ENCODE measurements at places on chromosomes 5 and 9. TPM values are rescaled to one million over a fixed set of nuclear protein-coding genes. Genes with fewer than 3 reads are reported as not detected.

- no peak for DNase-seq
These were observed 139.8 kb upstream of the SLC30A5 start for GRCh38 chr5:68953875-68954617.

DNA sequence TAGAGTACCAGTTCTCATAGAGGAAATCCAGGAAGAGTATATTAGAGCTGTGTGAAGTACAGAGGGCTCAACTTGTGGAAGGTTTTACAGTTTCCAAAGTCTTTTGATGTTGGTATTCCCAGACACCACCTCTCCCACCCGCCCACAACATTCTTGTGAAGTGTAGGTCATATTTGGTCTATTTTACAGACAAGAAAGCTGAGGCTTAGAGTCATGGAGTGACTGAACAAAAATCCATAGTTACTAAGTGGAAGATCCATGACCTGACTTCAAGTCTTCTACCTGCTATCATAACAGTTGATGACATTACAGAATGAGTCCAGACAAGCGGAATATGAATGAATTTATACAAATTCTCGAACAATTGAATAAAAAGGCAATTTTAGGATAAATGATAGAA, 187.1 kb upstream of the RPS23 start:
- no peak for DNase-seq

DNA sequence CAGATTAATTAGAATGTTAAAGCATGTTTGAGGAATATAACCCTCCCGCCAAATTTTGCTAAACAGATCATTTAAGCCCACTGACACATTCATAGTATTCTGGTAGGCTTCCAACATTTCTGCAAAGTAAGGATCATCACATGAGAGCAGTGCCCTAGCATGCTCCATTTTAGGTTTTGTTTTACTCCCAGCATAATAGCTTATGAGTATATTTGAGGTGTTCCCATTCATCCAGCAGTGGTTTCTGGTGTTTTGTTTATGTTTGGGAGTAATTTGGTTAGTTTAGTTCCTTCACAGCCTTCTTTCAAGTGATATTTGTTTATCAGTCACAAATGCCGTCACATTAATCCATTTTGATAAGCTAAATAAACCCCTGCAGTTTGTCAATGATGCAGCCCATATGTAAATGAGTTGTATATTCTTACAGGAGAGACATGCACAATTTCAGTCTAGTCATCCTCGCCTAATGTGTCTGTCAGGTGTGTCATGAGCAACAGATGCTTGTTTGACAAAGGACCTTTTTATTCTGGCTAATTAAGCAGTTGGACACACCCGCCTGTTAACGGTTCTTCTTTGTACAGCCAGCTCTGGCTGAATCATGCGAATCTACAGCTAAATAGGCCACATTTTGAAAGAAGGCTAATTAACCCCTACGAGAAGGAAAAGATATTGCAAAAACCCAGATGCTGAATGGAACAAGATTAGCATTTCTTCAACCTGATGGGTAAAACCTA, 124.4 kb downstream of the RFX3 start:
- no peak for DNase-seq

DNA sequence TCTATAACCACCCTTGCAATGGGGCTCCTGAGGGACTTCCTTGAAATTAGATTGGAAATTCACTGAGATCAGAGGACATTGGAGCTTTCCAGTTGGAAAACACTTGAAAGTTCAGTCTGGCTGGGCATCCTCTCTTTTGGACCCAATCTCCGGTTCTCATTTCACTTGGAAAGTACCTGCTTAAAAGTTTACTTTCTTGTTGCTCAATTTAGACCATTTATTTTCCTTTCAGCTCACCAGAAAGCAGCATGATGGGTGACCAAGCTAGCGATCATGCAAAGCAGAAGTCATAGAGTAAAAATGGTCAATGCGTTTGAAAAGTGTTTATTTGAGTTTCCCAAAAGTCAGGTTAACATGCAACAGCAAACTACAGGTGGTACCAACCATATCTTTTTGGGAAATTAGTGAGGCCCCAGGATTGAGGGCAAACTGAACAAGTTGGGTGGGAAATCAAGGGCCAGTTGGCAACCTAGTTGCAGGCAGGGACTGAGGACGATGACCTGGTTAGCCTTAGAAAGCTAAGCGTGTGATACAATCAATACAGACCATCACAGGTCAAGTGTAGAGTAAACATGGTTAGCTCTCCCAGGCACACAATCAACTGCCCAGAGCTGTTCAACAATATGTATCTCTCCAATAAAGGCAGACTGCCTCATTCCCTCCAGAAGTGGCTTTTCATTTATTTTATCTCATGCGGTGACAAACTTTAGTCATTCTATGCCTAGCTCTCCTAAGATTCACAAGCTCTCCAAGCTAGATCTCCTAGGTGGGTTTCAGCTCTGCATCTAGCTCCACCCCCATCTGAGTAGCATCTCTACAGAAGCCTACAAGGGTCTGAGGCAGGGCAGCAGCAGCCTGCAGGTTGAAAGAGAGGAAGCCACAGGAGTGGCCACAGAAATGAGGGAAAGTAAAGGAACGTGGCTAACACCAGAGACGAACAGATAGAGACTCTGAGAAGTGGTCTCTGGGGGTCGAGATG, 136.9 kb downstream of the UGCG start:
- DNase-seq = no peak

DNA sequence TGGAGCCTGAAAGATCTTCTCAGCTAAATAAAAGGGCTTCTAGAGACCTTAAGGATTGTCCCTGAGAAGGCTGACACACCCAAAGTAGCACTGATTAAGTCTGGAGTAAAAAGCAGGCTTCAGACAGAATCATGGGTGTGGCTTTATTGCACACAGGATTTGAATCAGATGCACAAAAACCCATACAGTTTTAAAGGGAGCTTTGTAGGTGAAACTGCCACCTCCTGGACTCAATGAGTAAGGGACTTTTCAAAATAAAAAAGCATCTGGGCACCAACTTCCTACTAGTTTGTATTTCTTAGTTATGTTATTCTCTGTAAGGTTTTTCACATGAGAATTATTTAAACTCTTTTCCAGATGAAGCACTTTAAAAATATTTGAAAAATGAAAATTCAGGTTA, 129.4 kb downstream of the EDIL3 start:
- DNase-seq = no peak

DNA sequence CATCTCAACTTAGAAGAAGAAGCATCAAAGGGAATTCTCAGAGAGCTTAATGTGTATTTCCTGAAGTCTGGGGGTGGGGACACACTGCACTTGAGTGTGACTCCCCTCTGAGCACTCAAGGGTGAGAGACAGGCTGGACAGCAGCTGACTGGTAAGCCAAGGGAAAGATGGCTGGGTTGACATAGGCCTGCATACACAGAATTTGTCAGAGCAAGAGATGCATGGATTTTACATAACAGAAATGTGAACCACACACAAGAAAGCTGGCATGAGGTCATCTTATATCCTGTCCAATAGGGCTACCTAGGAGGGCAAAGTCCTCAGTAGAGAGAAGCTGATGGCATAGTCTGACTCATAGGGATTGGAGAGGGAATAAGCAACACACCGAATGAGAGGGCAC, 114.3 kb upstream of the EPB41L4A start:
- DNase-seq = no peak

GRCh38 chr9:105148328-105149006, 96.0 kb upstream of the SLC44A1 start:
- DNase-seq = no peak

- DNase-seq = no peak
These were observed 150.4 kb upstream of the IER5L start for GRCh38 chr9:129328355-129329042.

- DNase-seq = no peak
These were observed 298.5 kb upstream of the CDH18 start for GRCh38 chr5:20286512-20286911.

DNA sequence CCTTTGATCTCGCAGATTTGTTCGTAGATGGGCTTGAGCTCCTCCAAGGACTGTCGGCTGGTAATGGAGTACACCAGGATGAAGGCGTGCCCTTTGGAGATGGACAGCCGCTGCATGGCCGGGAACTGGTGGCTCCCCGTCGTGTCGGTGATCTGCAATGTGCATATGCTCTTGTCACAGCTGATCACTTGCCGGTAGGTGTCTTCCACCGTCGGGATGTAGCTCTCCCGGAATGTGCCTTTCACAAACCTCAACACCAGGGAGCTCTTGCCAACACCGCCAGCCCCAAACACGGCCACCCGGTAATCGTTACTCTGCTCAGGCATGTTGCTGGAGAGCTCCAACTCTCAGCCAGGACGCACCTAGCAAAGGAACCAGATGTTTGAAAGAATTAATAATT, 29.1 kb downstream of the DIRAS2 start:
- no peak for DNase-seq

DNA sequence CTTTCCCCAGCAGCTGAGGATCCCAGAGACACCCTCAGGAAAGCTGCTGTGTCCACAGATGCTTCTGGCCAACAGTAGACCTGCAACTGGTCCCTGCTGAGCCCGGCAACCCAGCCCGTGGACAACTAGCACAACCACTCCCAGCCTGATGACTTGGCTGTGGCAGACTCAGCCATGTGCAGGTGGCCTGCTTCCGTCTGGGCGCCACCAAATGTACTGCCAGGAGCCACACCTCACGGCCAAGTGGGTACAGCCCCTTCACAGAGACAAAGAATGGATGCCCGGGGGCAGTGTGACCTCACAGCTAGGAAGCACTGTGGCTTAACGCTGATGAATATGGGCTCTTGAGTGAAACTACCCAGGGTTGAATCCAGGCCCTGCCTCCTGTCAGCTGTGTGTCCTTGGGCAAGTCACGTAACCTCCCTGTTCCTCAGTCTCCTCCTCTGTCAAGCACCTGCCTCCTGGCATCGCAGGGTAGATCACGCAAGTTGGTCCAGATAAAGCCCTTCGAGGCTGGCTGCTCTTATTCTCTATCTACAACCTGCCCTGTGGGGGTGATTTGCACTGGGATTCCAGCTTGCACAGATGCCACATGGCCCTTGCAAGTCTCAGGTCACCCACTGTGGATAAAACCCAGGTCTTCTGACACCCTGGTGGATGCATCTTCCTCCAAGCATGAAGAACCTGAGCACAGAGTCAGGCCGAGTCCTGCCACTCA, 225.0 kb downstream of the PBX3 start:
- DNase-seq = no peak

- no peak for DNase-seq
These were observed 162.7 kb downstream of the ZNF608 start for GRCh38 chr5:124583469-124584350.

- no peak for DNase-seq
These were observed 139.5 kb upstream of the SLC28A3 start for GRCh38 chr9:84480071-84480470.

- no peak for DNase-seq
These were observed 19.8 kb downstream of the TTC23L start for GRCh38 chr5:34858790-34859189.

DNA sequence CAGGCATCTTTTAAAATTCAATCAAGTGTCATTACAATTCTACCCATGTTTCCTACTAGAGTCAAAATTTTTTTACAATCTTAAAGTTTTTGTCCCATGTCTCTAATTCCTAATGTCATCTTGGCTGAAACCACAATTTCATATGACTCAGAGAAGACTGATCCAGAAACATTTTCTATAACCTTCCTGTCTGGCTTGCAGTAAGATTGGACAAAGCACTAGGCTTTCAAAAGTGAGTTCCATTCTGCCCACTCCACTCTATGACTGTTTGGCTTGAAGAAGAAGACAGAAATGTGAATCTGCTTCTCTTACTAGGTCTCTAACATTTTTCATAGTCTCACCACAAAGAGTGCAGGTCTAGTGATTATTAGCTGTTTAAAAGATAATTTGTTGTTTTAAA, 88.8 kb downstream of the NR3C1 start:
- DNase-seq = no peak

DNA sequence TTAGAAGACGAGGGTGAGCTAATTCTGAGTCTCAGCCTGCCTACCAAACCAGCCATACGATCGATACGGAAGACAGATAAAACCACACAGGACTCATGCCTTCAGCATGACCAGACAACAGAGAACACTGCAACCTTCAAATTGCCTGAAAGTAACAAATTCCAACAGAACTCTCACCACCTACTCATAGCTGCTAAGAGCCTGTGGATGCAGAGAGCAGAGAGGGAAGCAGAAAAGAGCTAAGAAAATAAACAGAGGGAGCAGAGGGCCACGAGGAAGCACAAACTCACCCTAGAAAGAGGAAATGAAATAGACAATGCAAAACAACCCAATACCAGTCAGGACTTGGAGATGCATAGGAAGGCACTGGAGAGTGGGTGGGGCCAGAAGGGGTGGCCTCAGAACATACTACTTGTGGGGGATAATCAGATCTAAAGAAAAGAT, 86.7 kb upstream of the TAS2R1 start:
- no peak for DNase-seq

GRCh38 chr5:75433814-75434506, 77.5 kb downstream of the CERT1 start:
- DNase-seq = no peak

GRCh38 chr5:28499766-28500290, 1461.4 kb upstream of the CDH9 start:
- DNase-seq = no peak

DNA sequence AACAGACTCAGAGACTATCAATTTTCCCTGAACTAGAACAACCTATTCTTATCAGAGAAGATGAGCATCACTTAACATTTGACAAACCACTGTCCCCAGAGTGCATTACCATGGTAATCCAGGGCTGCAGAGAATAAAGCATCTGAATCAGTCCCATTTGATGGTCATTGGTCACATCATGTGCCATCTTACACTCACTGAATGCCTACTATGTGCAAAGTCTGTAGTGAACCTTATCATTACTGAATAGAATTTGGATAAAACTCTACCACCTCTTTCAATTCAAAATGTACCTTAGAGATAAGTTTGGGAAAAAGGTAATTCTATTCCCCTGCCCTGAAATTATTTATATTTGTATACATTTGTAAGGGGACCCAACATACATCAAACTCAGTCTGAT, 156.4 kb upstream of the TRPC7 start:
- DNase-seq = no peak

GRCh38 chr5:115372146-115372545, 75.7 kb upstream of the CCDC112 start:
- no peak for DNase-seq

Gene SLC6A3
- total RNA-seq = not detected

Gene CSF1R
- total RNA-seq = 6.9 TPM

Gene PCDHGB4
- total RNA-seq = 1.3 TPM

Gene PTGDS
- total RNA-seq = 8.7 TPM

Gene PKN3
- 4.2 TPM for total RNA-seq

Gene WWC1
- 38.3 TPM for total RNA-seq

Gene EGR1
- 102 TPM for total RNA-seq

Gene LRRC14B
- total RNA-seq = not detected

Gene JMY
- 9.2 TPM for total RNA-seq

Gene TEX48
- not detected for total RNA-seq
